ENCODE measurements at places on chromosomes 5 and 9.

DNA sequence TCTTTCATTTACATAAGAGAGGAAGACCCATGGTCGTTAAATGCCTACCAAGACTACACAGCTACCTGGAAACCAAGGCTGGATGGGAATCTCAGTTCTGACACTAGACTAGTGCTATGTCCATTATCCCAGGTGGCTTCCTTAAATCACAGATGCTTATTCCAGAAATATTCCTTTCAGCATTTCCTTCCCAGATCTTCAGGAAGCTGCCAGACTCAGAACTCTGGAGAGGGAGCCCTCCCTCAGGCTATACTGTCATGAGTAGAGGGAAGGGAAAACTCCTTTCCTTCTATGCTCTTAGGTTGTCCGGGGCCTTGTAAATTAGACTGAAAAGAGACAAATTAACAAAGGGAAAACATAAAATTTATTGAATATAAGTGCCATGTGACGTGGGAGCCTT is 20.8 kb downstream of the FREM1 start:
- no peak for DNase-seq

DNA sequence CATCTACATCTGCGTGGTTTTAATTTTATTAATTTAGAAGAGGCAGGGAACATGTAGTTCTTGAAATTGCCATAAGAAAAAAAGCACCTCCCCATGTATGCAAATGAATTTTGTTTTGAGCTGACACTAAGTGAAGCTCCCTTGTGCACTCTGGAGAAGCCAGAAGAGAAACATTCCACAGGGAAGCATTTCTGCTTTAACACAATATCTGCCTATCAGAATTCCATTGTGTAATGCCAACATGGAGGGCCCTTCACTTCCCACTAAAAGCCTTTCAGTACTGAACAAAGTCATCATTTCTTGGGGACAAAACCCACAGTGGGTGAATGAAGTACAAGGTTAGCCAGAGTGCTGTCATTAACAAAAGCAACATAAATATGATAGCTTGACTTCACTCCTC is 59.7 kb downstream of the PRELID2 start:
- no peak for DNase-seq

DNA sequence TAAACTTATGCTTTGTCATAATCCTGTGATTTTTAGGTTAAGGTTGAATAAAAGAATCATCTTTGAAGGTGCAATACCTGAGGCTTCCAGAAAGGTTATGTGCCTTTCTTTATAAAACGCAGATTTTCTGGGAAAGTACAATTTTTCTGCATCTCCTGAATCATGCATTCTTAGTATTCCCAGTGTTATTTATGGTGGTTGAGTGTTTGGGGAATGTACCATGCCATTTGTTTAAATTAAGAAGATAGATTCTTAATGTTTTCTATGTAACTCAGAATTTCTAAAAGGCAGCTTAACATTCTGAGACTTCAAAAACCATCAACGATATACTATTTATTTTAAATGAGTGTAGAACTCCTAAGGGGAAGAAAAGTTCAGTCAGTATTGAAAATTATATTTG is 108.1 kb upstream of the FBN2 start:
- no peak for DNase-seq

GRCh38 chr9:84671586-84672521 is 2.3 kb downstream of the NTRK2 start:
- no peak for DNase-seq

DNA sequence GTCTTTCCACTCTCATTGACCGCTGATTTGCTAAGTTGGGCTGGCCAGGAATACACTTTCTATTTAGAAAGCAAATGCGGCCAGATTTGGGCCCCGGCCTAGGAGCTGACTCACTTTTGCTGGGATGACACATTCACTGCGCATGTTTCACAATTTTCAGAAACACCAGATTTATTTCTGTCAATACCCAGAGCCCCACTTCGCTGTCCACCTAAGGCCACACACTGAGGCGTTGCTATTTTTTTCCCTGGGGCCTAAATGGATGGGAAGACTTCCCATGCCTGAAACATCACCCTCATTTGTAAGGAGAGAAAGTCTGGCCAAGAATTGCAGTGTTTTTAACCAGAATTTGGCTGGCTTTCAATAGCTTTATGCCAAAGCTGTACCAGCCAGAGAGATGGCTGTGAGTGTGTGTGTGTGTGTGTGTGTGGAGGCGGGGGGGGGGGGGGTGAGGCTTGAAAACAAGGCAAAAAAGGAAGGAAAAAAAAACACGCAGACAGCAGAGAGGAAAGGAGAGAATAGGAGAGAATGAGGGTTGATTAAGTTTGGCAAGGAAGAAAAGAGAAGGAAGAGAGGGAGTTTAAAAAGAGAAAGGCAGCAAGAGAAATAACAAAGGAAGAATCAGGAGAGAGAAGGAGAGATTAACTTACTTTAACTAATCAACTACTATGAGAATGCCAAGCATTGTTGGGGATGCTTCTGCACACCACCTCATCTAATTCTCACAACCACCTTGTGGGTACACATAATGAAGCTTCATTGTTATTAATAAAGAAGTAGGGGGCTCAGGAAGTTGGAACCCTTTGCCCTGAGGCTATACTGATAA is 261.4 kb upstream of the KLF4 start:
- no peak for DNase-seq

DNA sequence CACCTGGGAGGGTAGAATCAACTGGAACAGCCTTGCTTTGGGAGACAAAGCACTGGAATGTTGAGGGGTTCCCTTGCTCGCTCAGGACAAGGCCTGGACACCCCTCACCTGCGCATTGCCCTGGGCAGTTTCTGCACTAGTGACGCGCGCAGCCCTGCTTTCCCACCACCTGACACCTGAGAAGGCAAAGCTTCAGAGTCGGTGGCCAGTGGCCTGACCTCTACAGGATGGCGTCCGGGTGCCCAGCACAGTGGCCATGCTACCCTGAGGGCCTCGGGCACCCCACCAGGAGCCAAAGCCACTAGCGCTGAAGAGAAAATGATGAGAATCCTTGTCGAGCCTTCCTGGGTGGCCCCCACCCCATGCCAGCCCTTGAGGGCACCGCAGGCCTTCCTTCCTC is 161.3 kb downstream of the OLFM1 start:
- no peak for DNase-seq

DNA sequence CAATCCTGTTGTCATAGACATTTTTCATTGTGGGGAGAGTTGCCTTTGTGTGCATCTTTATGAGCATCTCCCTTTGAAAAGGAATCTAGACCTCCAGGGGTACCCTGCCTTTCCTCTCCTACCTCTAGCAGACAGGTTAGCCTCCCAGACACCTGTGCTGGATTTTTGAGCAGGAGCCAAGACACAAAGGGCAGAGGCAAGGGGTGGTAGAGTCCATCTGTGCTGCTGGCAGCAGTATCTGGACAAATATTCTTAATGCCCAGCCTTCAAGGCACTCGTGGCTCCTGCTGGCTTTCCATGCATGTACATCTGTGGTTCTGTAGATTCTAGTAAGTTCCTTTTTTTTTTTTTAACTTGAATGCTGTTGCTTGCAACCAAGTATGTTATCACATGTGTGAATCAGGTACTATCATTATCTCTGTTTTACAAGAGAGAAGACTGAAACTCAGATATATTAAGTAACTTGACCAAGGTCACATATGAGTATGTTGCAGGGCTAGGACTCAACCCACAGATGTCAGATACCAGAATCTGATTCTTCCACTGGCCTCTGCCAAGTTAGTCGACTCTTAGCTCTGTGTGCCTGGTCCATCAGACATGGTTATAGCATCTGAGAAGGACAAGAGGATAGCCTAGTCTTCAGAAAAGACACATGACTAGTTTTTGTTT is 32.9 kb upstream of the GPR151 start:
- DNase-seq, result no peak

DNA sequence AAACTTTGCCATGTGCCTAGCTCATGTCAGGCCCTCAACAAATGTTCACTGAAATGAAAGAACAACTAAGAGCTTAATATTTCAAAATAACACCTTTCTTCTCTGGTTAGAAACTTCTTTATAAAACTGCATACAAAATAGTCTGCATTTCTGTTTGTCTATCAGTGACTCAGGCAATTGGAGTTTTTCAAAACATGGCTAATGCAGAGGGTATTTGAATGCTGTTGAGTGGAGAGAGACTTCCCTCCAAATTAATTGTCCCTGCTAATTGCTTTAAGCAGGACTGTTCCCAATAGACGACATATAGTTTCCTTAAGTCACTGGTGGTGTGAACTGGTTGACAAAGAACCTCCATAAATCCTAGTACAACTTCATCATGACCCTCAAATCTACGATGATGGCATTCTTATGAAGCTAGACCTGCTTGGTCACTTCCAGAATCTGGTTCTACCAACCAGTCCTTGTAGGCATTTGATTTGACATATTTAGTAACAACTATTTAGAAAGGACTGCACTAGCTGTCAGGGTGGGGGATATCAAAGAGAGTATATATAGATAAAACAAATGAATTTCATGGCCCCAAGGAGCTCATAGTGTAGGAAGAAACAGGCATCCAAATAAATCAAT is 84.5 kb downstream of the PRLR start:
- no peak for DNase-seq

DNA sequence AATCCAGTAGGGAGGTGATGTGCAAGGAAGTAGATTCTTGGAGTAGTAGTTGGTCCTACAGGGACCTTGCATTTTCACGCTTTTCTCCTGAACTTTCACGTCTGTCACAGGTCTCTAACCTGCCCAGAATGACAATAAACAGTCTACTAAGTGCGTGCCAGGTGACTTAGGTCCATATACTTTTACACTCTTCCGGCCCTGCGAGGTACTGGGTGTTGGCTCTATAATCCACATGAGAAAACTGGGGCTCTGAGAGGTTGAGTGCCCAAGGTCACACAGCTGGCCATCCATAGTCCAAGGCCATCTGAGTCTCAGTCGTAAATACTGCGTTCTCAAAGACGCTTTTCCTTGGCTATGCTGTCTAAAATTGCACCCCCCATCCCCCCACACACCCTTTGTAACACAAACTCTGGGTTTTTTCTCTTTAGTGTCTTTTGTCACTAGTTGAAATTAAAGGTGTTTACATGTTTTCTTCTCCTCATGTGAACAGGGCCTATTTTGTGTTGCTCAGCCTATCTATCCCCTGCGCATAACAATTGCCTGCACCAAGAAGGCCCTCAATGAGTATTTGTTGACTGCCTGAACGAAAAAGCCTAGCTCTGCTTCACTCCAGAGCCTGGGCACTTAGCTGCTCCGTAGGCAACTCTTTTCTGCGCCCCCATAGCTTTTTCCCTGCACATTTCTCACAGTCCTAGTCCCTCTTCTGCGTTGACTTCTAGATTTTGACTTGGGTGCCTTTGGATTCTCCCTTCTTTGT is 943 bp downstream of the SFXN1 start:
- no peak for DNase-seq

GRCh38 chr5:120767178-120767820 is 303.2 kb downstream of the PRR16 start:
- no peak for DNase-seq

DNA sequence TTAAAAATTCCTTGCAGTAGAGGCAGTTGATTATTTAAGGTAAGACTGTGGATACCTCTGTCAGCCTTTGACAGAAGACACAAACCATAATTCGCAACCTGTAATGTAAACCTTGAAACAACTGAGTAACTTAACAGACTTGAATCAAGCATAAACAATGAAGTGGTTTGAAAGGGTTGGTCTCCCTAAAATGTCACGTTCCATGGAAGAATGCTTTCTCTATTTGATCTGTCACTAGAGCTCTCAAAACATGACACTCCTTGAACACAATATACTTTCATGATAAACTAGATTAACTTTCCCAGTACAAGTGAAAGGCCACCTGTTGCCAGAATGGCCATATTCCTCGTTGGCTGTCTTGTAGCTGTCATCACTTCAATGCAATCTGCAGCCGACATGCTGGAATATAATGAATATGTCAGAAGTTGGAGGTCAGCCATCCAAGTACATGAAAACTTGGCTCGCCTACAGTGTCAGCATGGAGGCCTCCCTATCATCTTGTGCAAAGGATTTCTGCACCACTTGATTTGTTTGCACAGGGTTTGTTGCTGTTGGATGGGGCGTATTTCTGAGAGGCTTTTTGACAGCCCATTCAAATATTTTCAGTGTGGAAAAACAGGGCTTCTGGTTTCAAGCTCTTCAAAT is 228.0 kb downstream of the TLE4 start:
- no peak for DNase-seq

All from activated T-helper 1 cell treated with Interleukin-2 at 50 U/mL for 16 hours (primary cell).